LoVo (cell line): ENCODE measurements at places on chromosomes 3 and 15.

- no peak for DNase-seq
These were observed 118.2 kb upstream of the PROK2 start for GRCh38 chr3:71903112-71903495.

DNA sequence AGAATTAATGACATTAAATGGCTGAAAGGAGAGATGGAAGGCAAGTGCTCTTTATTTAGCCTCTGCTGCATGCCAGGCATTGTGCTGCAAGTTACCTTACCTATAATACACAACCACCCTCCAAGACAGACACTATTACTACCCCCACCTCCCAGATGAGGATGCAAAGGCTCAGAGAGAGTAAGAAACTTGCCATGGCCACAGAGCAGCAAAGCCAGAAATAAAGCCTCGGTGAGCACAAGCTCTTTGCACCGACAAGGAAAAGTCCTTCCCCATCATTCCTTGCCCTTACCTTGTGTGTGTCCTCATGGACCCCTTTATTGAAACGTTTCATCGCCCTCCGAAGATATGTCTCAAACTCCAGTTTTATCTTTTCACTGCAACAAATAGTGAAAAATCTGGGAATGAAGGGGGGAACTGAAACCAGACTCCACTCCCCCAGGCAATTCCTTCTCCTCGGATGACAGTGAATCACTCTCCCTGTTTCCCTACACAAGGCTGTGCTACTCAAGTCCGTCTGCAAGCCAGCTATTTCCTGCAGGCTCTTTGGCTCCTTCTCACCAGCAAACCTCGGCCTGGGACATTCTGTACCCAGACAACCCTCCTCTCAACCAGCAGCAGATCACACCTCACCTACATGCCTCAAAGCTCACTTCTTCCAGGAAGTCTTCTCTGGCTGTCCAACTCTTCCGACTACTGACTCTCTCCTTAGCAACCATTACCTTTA, 11.4 kb downstream of the XPC start:
- DNase-seq, result no peak

DNA sequence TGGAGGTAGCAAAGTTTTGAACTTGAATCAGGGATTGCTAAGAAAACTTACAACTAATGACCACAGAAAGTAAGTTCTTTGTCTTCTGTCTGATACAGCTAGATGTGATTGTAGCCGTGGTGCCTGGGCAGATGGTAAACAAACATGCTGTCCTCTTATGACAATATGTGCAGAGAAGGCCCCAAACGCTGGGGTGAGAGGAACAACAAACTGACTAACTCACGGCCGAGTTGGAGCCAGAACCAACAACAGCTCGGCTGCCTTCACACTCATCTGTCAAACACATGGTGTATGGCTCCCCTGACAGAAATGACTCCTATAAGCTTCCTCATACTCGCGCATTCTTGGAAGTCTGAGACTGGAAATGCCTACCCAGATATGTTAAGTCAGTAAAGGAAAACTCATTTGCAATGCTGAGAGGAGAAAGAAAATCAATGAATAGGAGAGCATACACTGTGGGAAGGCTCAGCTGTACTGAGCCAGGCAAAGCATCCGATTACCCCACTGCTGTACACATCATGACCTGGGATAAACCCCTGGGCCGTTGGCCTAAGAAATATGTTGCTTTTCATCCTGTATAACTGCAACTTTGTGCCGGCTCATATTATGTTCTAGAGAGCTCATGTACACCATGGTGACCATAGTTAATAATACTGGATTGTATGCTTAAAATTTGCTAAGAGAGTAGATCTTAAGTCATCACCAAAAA, 5.7 kb downstream of the THBS1 start:
- no peak for DNase-seq

DNA sequence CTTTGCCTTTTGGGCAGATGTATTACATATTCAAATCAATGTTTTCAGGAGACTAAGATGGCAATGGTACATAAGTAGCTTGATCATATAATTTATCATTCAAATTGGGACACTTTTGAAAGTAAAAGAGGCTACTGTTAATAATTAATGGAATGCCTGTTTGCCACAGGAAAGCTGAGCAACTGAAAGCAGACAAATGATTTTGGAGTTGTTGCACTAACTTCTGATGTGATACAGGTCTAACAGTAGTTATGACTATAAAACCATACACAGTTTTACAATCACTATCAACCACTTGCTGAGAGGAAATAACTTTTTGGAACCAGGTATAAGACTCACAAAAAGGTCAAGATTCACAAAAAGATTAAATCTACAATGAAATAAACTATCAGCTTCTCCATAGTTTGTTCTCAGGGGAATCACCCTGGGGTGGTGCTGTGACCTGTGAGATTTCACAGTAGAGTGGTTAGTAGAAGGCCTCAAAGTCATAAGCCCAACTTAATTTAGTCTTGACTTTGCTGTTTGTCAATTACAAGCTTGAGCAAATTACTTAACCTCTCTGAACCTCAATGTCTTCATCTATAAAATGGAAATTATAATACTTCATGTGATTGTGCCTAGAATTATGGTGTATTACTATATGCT, 42.7 kb downstream of the HHLA2 start:
- no peak for DNase-seq

DNA sequence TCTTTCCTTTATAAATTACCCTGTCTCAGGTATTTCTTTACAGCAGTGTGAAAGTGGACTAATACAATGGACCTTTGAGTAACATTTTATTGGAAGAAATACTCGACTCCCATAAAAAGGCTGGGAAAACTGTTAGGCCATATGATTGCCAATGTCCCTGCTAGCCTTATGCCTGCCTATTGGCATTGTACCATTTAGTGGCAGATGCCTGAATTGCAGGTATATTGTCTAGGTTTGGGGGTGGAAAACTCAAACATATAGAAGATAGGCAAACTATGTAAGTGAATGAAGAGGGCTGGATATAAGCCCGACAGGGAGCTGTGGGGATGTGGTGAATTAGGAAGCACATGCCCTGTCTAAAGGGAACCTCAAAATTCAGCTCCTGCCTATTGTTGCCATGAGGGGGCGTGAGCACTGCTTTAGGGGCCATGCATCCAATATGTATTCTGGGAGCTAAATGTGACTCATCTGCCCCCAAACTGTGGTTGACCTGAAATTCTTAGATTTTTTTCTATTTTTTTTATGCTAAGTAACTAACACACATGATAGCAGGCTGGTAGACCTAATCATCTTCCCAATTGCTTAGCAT, 65.2 kb upstream of the TRA2B start:
- DNase-seq, result no peak

GRCh38 chr3:150653110-150653561, 50.0 kb downstream of the SELENOT start:
- no peak for DNase-seq

GRCh38 chr3:73004316-73004715, 7.7 kb downstream of the PPP4R2 start:
- no peak for DNase-seq
